Fibroblast of lung (primary cell): ENCODE measurements at places on chromosomes 3 and 15.

DNA sequence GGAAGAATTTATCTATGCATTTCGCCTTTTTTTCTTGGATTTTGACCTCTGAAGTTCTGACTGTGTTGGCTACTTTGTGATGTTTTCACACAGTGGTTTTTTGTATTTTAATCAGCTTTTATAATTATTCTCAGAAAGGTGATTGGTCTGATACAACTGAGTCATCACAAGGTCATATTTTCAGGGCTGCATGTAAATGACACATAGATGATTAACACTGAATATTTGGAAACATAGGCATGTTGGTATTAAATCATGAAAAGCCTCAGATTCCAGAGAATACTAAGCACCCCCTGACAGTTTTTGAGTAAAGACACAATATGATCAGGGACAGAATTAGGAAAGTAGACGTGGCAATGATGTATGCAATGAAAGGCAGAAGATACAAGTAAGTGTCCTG is 175.5 kb upstream of the SLCO3A1 start:
- DNase-seq = no peak

DNA sequence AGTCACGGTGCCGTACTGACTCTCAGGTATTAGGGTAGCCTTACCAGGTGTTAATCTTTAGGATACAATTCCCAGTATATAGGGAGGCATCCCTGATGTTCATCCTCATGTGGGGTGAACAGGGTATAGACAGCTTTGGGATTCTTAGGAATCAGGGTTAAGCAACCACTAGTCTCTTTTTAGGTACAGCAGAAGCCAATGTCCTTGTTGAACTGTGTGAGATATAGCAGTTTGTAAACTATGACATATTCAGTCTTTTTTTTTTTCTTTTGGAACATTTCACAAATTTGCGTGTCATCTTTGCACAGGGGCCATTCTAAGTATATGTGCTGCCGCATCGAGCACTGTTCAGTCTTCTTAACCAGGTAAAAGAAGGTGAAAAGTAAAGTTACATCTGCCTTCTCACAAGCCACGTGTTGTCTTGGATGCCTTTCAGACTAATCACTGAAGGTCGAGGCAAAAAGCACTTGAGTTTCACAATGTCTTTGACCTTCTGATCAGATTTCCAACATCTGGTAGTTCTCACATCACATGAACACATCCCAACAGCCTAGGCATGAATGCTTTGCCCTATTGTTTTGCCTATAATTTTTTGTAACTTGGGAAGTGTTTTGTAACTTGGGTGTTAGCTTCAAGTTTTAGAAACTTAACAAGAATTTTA is 17.2 kb downstream of the TSEN2 start:
- peak; percentile 94 for DNase-seq

DNA sequence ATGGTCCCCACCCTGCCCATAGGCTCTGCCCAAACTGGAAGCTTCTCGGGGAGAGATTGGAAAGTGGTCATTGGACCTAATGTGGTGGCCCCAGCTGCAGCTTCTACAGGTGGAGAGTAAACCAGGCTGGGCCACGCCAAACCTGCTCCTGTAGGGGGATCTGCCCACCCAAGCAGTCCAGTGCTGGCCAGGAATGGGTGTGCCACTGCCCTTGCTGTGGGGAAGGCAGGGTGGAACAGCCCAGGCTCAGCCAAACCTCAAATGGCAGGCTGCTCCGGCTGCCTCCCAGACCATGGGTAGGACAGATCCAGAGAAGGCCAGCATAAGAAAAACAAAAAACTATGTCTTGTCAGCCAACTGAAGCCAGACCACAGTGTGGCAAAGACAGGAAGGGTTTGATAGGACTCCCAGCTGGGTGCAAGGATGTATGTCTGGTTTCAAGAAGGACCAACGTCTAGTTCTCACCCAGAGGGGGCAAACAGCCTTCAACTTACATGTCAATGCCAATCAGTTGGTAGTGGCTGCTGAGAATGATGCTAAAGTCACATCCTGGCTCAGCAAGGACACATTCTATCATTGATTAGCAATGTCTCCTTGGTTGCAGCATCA is 267.3 kb downstream of the UACA start:
- DNase-seq = no peak

DNA sequence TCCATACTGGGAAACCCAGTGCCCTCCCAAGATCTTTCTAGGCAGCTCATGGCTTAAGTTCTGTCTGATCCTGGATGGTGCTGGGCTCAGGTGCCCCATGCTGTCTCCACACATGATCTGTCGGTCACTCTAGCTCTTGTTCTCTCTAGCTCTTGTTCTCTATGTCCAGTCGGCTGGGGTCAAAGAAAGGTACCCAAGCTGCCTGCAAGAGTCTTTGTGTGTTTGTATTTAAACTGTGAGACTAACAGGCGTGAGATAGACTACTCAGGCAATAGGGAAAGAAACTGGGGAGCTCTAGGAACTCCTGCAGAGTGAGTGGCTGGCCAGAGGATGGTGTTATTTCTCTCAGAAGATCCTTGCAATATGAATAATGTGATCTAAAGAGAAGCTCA is 40.2 kb downstream of the GPR156 start:
- DNase-seq = no peak

DNA sequence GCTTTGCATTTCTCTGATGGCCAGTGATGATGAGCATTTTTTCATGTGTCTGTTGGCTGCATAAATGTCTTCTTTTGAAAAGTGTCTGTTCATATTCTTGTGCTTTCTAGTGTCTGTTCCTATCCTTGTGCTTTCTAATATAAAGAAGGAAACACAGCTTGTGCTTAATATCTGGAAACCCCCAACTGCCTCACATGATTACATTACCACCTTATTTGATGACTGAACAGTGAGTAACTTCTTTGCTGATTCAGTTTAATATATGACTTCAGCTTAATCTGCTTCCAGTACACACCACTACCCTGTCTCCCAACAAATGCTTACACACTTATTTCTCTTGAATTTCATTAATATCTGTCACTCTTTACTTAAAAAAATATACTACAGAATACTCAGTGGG is 835.1 kb downstream of the EDEM1 start:
- no peak for DNase-seq

GRCh38 chr15:92102395-92102755 is 248.9 kb downstream of the SLCO3A1 start:
- DNase-seq = no peak

DNA sequence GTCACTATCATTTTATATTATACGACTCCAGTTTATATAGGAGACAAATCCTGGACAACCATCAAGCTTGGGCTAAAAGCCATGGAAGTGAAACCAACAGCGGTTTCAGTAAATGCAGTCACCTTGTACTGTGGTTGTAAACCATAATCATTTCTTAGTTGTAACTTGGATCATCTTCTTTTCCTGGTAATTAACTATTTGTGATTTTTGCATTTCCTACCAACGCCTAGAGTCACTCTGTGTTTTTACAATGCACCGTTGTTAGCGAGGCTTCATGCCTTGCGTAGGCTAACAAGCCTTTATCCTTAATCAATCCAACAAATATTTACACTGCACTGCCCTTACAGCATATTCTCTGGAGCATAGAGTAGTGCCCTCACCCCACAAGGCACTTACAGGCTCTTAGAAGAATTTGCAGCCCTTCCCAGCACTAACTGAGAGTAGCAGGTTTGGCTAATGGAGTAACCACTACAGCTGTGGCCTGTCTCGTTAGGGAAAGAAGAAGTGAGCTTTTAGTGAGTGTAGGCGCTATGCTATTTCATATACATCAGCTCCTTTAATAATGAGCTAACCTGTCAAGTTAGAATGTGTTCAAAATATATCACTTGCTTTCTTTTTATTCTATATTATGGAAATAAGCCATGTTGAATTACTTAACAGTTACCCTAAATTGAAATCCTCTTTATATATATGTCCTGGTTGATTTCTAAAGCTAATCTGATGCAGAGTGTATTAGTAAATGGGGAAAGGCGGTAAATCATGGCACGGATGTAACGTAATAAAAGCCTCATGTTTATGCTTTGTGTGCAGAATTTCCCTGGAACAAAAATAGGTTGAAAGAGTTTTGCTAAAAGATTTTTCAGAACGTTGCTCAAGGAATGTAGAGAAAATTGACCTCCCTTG is 62.8 kb downstream of the ABHD2 start:
- DNase-seq = no peak
